Panc1 (cell line): ENCODE measurements at places on chromosomes 7 and 10.

- no peak for DNase-seq
These were observed 5.6 kb upstream of the MTPAP start for GRCh38 chr10:30354669-30355068.

- no peak for DNase-seq
These were observed 37.4 kb downstream of the RGS10 start for GRCh38 chr10:119505131-119505551.

- DNase-seq = no peak
These were observed 63.0 kb upstream of the EGFR start for GRCh38 chr7:54955696-54956420.

DNA sequence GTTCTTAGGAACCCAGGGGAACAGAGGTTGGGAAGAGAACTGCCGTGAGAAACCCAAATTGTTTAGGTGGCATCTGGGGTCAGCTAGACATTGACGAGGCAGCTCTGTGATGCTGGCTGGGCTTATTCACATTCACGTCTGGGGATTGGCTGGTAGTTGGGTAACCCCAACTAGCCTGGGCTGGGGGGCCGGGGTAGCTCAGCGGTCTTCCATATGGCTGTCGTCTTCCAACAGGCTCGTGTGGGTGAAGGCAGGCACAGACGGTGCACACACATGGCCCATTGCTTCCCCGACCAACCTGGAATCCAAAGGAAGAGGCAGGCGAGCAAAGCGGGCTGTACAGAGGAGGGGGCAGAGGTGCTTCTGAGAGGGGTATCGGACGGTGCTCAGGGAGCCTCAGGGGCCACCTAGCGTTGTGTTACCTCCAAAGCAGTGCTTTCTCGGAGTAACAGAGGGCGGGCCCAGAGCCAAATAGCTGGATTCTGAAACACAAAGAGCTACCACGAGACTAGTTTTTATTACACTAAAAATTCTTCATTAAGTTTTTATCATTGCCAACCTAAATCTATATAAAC, 34.5 kb downstream of the MKI67 start:
- no peak for DNase-seq

DNA sequence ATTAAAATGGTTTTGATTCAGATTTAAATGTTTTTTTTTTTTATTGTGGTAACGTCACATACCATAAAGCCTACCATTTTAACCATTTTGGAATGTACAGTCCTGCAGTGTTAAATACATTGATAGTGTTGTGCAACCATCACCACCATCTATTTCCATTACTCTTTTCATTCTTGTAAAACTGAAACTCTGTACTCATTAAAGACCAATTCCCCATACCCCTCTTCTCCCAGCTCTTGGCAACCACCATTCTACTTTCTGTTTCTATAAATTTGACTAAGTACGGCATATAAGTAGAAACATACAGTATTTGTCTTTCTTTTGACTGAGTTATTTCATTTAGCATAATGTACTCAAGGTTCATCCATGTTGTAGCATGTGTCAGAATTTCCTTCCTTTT, 96.2 kb downstream of the EXOC4 start:
- DNase-seq = no peak

DNA sequence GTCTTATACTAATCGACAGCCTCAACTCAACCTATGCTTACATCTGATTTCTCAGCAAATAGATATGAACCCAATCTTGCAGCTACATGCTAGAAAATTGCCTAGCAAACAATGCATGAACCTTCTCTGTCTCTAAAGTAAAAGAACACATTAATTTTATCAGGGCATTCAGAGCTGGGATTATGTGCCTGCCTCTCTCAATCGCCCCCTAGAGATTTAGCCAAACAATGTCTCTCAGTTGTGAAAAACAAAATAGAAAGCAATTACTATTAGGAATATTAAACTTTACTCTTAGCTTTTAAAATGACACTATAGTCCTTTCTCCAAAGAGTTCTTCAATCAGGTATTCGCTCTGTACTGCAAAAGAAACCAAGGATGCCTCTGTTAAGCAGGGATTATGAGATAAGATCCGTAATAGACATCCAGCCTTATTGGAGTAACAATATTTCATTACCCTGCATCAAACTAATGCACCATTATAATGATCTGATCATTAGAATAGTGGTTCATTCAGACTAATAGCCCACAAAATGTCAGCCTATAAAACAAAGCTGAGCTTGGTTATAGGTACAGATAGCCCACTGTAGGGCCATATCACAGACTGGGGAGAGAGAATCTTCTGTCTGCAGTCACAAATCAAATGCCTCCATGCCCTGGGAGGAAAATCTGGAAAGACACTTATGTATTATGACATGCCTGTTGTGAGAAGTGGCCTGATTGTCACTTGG, 736.9 kb downstream of the PARD3 start:
- no peak for DNase-seq

GRCh38 chr7:18016547-18017444, 10.8 kb downstream of the PRPS1L1 start:
- no peak for DNase-seq

GRCh38 chr10:62806251-62806650, 1.7 kb downstream of the ADO start:
- DNase-seq = no peak

DNA sequence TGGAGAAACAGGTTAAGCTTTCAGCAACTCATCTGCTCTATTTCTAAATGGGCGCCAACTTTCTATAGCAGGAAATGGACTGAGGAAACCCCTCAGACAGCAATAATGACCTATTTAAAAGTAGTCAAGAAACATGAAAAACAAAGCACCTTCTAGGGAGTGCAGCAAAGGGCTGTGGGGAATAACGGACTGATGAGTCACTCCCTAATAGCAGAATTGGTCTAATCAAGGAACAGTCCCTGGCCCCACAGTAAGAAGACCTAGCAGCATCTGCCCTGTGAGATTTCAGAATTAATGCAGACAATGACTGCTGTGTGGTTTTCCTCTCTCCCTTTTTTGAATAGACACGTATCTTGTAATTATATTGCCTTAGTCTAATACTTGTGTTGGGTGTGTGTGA, 602.9 kb downstream of the IPMK start:
- no peak for DNase-seq

DNA sequence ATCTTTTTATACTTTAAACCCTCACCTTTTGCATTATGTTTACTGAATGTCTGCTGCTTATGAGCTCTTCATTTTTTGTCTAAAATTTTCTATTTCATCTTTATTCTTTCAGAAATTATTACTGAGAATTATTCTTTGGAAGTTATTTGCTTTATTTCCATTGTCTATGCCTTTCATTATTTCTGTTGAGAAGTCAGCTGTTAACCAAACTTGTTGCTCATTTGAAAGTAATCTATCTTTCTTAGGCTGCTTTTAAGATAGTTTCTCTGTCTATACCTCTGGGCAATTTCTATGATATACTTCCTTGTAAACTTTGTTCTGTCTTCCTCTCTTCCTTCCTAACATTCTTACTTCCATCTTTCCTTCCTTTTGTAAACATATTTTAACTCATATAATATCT, 1165.9 kb upstream of the CELF2 start:
- no peak for DNase-seq
